Stimulated activated CD4-positive, alpha-beta T cell treated with anti-CD3 and anti-CD28 coated beads, Interleukin-1b, Interleukin-23, amount 100 ng/mL, for 1 hour (primary cell): ENCODE measurements at places on chromosomes 6 and 20.

DNA sequence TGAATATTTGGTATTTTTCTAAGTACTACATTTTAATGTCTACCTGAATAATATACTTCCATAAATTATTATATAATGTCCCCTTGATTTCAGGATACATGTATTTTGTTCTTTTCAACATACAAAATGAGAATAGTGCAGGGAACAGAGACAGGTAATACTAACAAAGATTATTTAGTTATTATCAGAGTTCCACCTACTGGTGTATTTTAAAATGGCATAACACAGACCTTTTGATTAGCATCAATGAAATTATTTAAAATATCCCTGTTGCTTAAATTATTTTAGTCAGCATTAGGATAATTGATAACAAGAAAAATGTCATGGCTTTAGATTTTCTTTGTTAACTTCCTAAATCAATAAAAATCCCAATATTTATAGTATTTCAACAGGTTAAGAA, 184.0 kb downstream of the PRDM13 start:
- no peak for DNase-seq

- no peak for DNase-seq
Observed at GRCh38 chr6:113936093-113936934, 34.6 kb downstream of the HDAC2 start.

- DNase-seq, result no peak
Observed at GRCh38 chr6:119119989-119120388, 41.5 kb upstream of the FAM184A start.

DNA sequence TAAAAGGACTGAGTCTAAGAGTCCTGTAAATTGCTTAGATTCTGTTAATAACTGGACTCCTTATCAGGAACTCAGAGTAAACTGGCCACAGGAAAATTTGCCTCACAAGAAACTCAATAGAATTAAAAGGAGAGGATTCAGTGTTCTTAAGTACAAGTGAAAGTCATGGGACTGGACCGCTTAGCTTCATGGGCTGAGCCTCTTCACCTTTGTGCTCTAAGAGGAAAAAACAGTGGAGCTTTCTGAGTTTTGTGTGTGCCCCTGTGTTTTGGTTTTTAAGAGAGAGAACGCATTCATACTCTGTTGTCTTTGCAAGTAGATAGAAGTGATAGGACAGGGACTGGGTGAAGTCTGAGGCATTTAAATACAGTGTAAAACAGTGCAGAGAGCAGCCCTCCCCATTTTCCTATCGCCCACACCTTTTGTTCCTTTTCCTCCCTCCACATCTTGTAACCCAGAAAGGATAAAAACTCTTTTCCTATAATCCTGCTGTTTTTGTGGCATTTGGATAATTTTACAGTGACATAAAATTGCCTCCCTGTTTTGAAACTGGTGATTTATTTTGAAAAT, 49.6 kb downstream of the FOXO3 start:
- DNase-seq, result no peak

DNA sequence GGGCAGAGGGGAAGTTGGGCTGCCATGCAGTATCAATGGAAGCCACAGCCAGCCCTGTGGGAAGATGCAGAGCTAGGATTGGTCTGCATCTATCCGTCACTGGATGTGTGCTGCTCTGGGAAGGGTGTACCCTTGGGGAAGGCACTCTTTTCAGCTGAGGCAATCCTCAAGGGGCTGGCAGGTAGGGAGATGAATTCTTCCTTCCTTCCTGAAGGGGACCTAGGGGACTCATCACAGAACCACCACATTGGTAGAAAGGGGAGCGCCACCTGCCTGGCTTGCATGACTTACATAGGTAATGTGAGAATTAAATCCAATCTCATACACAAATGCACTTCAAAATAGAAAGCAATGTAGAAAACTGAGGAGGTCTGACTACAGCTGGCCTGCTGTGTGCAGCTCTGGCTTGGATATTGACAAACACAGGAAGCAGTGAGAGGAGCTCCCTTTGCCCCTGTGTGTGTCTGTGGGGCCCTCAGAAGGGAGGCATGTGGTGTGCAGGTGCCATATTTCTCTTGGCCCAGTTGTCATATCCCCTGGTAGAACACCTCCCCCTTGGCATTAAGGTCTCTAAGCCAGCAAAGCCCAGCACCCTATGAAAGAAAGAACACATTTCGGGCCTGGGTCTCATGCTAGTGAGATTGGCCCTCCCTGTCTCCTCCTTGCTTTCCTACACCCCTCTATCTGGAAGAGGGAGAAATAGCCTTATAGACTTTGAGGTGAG, 260.3 kb upstream of the MOCS1 start:
- DNase-seq, result no peak

DNA sequence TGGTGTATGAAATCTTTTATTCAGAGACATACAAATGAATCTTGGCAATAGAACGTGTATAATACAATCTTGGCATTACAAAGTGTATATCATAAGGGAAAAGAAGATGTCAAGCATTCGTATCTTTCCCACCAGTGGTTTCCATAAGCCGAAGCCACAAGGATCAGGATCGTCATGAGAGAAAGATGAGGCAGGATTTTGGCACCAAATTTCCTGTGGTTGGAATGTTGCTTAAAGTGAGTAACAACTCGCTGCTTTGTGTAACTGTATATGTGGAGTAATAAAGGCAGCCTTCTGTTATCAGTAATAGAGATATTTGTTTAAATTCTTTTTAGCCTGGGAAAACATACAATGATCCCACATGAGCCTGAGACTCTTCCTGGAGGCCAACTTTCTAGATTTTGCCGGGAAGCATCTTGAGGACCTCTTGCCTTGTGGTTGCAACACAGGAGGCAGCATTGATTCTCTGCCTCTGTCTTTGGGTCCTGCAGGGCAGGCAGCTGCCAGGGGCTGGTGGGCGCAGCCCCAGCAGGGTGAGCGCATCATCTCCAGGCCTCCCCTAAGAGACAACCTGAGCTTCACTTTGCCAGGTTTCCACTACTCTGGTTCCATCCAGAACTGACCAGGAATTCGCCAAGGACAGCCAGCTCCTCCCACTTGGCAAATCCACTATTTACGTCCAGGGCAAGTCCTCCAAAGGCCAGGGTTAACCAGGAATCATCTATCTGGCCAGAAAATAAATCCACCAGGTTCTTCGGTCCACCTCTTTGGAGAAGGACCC, 230.9 kb upstream of the SULF2 start:
- DNase-seq, result no peak

DNA sequence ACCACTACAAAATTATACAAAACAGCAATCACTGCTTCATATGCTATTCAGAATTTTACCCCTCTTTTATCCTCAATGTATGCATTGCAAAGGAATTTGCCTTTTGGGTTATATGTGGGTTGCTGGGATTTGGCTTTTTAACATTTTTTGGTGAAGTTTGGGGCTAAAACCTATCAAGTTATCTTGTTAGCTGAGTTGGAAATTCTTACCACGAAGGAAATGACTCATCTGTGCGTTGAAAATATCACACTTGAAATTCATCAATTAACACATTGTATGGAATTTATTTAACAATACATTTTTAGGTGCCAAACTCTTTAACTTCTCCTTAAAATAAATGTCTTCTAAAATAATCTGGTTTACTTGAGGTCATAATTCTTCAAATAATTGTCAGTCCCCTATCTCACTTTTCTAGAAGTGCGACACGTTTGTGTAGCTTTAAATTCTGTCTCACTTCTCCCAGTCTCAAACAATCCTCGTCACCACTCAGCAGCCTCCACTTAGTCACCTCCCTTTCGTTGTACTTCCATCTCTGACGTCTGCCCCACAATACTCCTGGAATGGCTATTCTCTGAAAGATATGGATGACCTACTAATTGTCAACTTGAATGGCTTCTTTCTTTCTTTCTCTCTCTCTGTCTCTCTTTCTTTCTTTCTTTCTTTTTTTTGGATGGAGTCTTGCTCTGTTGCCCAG, 88.5 kb downstream of the PHACTR1 start:
- DNase-seq, result no peak

- no peak for DNase-seq
Observed at GRCh38 chr6:168193816-168194721, 115.1 kb upstream of the FRMD1 start.

GRCh38 chr6:155980768-155981079, 525.1 kb upstream of the NOX3 start:
- no peak for DNase-seq
